ENCODE measurements at places on chromosomes 2 and 18. TPM values are rescaled to one million over a fixed set of nuclear protein-coding genes. Genes with fewer than 3 reads are reported as not detected.

TUBA3E gene
- not detected for total RNA-seq

LIMS1 gene
- 92.7 TPM for total RNA-seq

IKZF2 gene
- total RNA-seq: 12.6 TPM

SPATA3 gene
- total RNA-seq: not detected

GRHL1 gene
- total RNA-seq: 3.9 TPM
